ENCODE measurements at places on chromosomes 11 and 22.
A peak's percentile ranks its signal among the peaks of the same experiment; 100 is the strongest.

DNA sequence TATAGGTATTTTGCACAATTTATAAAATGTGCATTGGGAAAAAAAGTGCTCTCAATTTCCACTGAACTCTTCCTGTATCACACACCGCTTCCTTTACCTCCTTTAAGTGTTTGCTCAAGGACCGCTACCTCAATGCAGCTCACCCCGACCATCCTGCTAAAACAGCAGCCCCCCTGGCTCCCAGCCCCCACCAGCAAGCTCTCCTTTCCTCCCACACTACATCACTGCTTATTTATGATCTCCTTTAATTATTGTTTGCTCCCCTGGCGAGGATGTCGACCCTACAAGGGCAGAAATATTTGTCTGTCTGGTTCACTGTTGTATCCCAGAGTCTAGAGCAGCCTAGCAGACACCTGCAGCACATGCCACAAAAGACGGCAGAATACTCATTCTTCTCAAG, 10.0 kb downstream of the SHANK2 start:
- DNase-seq: no peak

- peak; percentile 32 for DNase-seq
Measured at GRCh38 chr11:102495161-102496042, 35.1 kb downstream of the MMP7 start.

- no peak for DNase-seq
Measured at GRCh38 chr11:104329078-104329665, 165.2 kb upstream of the PDGFD start.

- DNase-seq: peak; percentile 70
Measured at GRCh38 chr11:20363500-20364340, at the start of gene HTATIP2. Gene HTATIP2, plus strand, starts transcription at chr11:20363714. Its CDS starts 524 bp downstream, at chr11:20364238.

GRCh38 chr11:91587131-91587530, 637.5 kb upstream of the FAT3 start:
- no peak for DNase-seq

DNA sequence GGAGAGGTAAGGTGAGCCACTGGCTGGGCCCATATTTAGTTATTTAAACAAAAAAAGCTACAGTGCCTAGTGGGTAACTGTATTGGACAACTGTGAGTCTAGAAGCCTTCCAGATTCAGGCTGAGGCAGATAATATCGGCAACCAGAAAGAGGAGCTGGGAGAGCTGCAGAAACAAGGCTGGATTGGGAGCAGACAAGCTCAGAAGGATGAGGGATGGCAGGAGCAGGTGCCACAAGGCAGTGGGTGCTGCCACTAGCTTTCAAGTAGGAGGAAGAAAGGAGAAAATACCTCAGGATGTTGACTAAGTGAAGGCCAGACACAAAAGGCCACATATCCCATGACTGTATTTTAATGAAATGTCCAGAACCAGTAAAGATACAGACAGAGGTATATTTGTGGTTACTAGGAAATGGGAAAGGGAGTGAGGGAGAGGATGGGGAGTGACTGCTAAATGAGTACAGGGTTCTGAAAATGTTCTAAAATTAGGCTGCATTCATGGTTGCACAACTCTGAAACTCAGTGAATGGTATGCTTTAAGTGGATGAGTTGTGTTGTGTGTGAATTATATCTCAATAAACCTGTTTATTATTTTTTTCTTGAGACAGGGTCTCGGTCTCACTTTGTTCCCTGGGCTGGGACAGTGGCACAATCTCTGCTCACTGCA, 11.8 kb upstream of the RAPSN start:
- DNase-seq: no peak

GRCh38 chr11:13229136-13229535, 48.5 kb upstream of the BMAL1 start:
- DNase-seq: no peak

DNA sequence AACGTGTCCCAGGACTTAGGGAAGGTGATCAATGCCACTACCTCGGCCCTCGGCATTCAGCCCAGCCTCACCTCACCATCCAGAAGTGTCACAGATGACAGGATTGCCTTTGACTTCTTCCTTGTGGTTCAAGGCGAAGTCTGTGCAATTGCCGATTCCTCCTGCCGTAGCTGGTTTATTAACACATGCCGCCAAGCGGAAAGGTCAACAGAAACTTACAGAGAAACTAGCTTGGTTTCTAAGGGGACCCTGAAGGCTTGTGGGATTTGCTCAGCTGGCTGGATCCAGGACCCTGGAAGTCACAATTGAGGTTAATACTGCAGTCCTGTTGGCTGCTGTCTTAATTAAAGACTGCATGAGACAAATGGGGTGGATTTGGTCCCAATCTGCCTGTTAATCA, 65.6 kb downstream of the SHANK2 start:
- no peak for DNase-seq

GRCh38 chr11:79413268-79413667, 27.6 kb downstream of the TENM4 start:
- DNase-seq: no peak

DNA sequence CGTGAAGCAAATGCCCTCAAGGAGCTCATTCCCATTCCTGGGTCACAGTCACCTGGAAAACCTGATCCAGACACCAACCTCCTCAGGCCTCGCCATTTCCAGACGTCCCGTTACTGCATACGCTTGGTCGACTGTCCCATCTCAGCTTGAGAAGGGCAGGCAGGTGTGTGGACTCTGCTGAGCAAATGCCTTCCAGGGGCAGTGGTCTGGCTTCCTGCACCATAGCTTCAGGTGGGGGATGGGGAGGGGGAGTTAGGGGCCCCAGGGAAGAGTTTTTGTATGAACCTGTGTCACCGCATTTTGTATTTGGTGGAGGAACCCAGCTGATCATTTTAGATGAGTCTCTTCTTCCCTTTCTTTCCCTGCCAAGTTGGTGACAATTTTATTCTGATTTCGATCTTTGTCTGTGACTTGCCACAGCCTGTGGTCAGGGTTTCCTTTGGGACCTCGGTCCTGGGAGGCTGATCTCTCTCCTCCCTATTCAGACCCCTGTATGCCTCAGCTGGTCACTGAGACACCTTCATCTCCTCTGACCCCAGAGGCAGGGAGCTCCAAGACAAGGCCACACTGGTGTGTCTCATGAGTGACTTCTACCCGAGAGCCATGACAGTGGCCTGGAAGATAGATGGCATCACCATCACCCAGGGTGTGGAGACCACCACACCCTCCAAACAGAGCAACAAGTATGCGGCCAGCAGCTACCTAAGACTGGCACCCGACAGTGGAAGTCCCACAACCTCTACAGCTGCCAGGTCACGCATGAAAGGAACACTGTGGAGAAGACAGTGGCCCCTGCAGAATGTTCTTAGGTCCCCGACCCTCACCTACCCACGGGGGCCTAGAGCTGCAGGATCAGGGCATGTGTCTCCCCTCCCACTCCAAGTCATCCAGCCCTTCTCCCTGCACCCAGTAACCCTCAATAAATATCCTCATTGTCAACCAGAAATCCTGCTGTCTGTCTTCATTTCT, 22.9 kb downstream of the IGLL5 start:
- DNase-seq: no peak

DNA sequence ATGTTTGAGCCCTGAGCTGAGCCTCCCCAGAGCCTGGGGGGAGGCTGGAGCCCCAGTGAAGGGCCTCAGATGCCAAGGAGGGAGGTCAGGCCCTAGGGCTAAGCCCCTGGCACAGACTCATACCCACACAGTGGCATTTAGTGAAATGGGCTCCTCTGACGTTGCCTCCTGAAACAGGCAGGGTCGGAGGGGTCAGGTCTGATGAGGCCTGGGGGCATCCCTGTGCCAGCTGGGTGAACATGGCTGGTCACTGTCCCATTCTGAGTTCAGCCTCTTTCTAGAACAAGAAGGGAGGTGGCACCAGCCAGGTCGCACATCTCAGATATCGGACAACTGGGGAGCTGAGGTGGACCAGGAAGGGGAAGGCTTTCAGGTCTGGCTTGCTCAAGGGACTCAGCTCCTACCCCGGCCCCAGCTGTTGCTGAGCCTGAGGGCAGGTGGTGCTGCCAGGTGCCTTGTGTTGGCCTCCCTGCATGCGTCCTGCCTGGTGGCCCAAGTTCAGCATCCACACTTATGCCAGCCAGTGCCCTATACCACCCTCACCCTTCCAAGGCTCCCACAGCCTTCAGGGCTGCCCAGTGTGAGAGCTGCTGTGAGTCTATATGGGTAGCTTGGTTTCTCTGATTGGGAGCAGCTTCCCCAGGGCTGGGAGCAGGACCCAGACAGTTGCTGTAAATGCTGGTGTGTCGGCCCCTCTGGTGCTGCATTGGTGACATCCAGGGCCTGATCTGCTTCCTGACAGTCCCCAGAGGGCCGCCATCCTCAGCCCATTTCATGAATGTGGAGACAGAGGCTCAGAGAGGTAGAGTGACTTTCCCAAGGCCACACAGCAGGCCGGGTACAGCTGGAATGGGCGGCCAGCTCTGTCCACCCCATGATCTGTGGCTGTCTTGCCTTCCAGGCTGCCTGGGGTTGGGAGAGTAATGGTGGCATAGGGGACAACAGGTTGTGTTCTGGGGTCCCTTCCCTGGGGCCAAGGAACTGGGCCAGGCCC, 32.8 kb upstream of the PPARA start:
- no peak for DNase-seq

GRCh38 chr11:20007386-20007785, 152.9 kb downstream of the DBX1 start:
- no peak for DNase-seq

DNA sequence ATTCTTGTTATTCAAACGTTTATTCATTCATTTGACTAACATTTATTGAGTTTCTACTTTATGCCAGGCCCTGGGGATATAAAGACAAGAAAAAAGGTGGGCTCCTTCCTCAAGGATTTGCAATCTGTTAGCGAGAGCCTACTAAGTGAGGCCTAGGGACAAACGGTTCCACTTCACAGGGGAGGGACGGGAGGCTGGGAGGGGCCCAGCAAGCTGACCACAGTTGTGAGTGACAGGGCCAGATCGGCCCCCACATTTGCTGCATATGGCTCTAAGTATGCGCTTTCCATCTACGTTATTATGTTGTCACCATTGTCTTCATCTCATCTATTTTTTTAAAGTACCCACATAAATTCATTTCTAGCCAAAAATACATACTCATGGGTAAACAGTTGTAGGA, 271.1 kb downstream of the BUD13 start:
- DNase-seq: no peak

- DNase-seq: no peak
Measured at GRCh38 chr11:17150521-17150920, 57.3 kb downstream of the PIK3C2A start.

DNA sequence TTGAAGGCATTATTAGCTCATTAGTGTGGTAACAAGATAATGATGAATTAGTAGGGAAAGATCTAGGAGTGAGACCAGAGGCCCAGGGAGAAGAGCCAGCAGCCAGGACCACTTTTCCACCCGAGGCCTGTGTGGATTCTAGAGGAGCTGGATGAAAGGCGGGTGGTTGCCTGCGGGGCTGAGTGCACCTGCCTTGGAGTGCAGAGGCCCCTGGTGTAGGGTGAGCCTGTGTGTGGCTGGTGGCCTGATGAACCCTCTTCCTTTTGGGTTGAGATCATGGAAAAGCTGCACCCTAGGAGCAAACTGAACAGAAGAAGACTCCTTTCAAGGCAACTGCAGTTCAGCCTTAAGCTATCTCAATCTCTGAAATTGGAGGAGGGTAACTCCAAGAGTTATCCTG, 5.9 kb upstream of the TP53AIP1 start:
- DNase-seq: no peak

GRCh38 chr11:46625406-46625805, 8.1 kb downstream of the ATG13 start:
- DNase-seq: no peak

DNA sequence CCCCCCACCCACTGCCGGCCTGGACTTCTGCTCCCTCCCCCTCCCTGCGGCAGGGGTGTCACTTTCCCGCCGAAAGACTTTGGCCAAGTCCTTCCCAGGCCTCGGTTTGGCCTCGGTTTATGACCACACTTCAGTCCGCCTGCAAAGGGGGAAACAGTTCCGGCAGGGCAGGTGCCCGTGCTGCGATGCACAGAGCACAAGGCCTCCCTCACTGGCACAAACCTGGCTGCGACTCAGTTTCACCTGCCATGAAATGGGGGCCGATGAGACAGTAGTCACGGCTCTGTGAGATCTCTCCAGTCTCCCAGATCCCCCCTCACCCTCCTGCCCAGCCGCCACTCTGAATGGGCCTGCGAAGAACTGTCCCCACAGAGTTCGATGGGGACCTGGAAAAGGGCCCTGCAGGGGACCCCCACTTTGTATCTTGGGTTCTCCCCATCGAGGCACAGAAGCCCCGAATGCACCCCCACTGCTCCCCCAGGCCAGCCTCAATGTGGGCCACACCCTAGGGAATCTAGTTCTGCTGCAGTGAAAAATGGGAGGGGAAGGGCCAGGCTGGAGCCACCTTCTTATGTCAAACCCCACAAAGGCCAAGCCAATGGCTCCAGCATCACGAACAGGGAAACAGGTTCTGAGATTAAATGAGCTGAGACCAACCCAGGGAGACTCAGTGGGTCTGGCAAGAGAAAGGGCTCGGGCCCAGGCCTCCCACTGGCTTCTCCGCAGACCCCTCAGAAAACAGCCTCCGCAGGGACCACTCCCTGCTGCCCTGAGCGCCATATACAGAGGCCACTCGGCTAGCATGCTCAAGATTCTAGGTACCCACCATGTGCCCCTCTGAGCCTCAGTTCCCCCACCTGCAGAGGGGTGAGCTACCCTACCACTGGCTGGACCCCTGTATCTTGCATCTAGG, 29.0 kb downstream of the ARVCF start:
- no peak for DNase-seq

DNA sequence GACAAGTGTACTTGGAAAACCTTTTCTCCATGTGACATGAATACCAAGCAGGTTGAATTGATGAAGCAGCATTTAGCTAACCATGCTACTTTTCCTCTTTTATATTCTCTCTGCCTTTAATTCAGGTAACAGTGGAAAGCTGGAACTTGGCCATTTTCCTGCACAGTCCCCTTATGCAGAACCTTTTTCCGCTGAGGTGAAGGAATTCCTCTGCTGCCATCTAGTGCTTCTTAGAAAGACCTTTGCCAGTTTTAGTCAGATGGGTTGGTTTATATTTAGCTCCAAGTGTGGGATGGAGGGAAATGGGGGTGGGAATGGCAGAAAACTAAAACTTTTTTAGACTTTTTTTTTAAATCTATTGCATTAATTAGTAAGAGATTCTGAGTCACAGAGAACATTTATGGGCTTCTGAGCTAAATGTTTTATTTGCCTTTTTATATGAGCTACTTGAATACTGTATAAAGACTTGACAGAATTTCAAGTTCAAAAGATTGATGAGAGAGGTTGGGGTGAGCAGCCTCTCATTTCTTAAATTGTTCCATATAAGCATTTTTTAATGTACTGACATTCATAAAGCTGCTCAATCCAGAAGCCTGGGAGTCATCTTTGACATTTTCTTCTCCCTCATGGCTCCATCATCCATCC, 153.9 kb upstream of the ZC3H12C start:
- no peak for DNase-seq

DNA sequence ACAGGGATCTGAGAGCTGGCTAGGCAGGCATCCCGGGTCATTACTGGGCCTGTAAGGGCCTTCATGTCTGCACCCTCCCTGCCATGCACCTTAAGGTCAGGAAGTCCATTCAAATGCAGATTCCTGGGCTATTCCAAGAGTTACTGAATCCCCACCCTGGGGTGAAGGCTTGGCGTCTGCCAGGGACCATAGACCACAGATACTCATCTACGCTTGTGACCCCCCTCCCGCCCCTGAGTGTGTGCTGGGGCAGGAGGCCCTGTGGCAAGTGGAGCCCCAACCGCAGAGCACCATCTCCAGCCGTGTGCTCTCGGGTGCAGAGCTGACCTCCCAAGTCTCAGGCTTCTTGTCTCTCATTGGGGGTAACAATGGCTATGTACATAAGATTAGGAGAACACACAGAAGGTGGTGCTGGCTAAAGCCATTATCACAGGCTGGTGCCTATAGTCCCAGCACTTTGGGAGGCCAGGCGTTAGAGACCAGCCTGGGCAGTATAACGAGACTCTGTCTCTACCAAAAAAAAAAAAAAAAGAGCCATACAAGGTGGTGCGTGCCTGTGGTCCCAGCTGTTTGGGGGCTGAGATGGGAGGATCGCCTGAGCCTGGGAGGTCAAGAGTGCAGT, 19.1 kb upstream of the KCNQ1OT1 start:
- DNase-seq: no peak
